SJSA1 (cell line): ENCODE measurements at places on chromosomes 1 and 21.

- no peak for DNase-seq
These were observed 213.5 kb downstream of the LYPLAL1 start for GRCh38 chr1:219387211-219387610.

GRCh38 chr1:71693581-71693980, 588.8 kb downstream of the NEGR1 start:
- DNase-seq, result no peak

DNA sequence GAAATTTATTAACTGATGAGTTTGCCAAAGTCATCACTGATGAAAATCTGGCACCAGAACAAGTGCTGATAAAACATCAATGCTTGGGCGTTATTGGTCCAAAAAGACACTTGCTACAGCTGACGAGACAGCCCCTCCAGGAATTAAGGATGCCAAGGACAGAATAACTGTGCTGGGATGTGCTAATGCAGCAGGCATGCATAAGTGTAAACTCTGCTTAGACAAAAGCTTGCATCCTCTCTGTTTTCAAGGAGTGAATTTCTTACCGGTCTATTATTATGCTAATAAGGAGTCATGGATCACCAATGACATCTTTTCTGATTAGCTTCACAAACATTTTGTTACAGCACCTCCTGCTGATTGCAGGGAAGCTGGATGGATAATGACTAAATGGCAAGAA, 402.0 kb downstream of the LTN1 start:
- DNase-seq, result no peak

GRCh38 chr1:53618500-53619366, 120.2 kb downstream of the GLIS1 start:
- peak; percentile 22 for DNase-seq

DNA sequence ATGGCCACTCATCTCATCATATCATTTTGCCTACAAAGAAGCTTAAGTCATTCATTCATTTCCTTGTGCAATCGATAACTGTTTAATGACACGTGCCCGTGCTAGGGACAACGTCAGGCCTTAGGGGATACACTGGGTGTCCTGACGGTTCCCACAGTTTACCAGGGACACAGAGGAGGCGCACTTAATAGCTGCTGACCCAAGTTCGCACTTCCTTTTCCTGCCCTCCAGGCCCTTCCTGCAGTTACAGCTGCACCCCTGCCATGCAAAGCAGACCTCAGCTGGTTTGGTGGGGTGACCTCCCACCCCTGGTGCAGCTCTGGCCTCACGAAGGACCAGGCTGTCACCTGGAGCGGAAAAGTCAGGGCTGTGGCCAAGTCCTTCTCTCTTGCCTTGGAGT, 4.2 kb downstream of the SPATA21 start:
- DNase-seq, result no peak
